ENCODE measurements at places on chromosomes 7 and 10.

DNA sequence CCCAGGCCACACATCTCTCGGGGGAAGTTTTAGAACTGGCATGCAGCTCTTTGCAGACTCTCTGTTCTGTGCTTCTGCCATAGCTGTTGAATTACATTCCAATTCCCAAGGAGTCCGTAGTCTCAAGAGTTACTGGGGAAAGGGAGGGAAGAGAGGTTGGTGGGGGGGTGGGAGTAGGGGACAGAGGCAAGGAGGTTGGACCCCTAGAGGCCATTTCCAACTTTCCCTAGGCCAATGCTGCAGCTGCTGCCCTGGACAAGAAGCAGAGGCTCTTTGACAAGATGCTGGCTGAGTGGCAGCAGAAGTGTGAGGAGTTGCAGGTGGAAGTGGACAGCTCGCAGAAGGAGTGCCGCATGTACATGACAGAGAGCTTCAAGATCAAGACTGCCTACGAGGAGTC, 23.8 kb downstream of the MYH16 start:
- no peak for DNase-seq

DNA sequence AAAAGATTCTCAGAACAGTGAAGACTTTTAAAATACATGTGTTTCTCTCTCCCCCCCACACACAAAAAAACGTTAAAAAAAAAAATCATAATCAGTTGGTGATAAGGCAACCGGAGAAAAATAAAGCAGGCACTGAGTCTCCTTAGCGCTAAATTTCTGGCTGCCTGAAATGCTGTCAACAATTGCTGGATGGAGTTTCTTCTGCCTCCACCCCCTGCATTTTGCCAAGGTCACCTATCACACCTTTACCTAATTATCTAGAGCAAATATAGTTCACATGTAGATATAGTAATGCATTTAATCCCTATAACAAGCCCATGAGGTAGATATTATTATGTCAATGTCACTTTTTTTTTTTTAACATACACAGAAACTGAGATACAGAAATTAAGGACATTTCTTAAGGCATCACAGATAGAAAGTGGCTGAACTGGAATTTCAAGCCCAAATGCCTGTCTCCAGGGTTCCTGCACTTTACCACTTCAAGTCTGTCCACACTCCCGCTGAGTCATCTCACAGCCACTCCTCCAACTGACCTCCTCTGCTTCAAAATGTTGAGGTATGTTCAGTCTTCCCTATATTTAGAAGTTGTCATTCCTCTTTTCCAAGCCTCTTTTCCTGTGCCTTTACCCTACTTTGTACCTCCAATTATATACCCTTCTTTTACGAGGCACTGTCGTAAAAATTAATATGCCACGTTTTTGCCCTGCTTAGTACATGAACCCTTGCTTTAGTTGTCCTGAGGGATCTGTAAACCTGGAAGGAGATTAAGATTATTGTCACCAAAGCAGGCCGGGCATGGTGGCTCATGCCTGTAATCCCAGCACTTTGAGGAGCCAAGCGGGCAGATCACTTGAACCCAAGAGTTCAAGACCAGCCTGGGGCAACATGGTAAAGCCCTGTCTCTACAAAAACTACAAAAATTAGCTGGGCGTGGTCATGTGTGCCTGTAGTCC, 72.8 kb upstream of the MPP7 start:
- DNase-seq: no peak

GRCh38 chr10:76352300-76352699, 920.9 kb downstream of the LRMDA start:
- DNase-seq: no peak

GRCh38 chr7:20030417-20030816, 186.8 kb downstream of the MACC1 start:
- no peak for DNase-seq

DNA sequence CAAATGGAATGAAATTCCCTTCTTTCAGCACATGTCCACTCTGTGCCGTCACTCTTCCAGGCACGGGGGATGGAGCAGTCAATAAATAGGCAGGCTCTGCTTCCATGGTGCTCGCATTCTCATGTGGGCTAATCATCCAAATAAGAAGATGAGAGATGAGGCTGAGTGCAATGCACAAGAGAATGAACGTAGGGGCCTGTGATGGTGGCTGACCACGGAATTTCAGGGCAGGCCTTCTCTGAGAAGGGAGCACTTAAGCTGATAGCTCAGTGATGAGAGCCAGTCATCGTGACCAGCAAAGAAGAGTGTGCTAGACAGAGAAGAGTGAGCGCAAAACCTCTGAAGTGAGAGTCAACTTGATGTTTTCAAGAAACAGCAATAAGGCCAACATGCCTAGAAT, 47.9 kb downstream of the TAF3 start:
- DNase-seq: no peak

DNA sequence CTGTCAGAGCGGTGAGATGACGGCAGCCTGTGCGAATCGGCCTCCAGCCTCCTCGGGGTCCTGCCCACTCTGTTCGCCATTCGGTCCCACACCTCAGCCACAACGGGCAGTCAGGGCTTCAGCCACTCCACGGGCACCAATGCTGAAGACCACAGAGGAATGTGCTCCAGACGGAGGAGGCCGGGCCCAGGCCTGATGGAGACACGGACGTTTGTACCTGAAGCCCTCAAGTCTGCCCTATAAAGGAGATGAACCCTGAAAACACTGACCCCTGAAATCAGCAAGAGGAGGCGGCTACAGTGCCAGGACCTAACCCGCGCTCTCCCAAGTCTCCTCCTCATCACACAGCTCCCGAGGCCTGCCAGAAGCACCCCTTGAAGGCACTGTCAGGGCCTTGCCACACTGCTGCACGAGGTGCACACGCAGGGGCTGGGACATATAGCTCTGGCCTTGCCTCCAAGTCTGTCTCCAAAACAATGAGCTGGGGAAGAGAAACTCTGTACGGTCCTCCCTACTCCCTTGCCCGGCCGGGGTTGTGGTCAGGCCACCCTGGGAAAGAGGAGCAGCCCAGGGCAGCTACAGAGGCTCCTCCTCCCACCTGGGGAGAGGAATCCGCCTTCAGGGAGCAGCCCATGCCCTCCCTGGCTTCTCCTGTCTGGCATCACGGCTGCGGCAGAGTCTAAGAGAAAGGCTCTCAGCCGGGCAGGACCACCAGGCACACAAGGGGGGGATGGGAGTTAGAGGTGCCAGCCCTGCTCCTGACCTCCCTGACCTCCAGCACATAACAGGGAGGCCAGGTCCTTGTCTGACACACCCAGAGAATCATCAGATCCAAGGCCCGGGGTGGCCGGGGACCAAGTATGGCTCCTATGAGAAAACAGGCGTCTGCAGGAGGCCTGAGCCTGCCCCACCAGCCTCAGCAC, 310.1 kb downstream of the PTPRN2 start:
- no peak for DNase-seq

DNA sequence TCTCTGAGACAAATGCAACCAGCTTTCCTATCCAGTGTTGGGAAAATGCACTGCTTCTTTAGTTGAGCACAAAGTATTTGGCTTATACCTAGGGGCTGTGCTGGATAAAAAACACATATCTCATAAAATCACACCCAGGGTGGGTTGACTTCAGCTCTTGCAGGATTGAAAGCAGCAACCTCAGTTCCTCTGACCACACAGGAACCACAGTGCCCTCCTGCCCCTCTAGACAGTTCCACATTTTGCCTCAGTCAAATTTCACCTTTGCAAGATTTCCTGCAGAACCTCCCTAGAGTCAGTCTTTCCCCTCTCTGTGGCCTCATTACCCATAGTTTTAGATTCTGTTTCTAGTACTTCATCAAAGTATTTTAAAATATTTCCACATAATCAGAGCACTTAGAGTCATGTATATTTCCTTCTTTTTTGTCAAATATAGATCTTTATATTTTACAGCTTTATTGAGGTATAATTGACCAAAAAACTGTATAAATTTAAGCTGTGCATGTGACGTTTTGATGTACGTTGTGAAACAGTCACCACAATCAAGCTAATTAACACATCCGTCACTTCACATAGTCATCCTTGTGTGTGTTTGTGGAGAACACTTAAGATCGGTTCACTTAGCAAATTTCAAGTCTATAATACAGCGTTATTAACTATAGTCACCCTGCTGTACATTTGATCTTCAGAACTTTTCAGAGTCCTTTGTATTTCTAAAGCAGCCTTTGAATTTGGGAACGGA, 37.0 kb upstream of the EGR2 start:
- peak; percentile 37 for DNase-seq

DNA sequence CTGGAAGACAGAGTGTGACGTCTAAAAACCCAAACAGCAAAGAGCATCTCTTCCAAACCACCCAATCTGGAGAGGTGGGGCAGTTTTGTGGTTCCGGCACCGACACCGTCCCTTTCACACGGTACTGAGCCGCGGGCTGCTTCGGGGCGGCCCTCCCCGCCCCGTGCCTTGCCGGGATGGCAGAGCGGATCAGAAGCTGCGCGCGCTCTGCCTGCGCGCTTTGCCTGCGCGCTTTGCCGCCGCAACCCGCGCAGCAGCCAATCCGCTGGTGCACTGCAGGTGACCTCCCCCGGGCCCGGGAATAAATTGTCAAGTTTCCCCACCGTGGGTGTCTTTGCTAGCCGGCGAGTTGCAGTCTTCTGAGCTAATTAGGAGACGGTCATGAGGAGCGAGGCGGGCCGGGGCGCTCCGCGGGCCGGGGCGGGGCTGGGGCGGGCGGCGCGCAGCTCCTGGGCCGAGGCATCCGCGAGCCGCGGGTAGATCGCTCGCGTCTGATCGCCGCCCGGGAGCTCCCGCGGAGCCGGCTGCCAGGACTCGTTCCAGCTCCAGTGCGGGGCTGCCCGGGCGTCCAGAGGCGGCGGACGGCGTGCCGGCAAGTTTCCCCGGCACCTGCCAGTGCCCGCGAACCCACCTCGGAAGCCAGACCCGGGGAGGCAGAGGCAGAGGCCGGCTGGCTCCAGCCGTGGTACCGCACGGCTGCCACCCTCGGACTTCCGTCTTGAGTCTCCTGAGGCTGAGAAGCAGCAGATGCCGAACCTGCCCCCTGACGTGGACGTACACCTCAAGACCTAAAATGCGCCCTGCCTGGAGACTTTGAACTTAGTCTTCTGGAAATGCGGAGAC, 536.0 kb upstream of the GALNT17 start:
- DNase-seq: no peak

DNA sequence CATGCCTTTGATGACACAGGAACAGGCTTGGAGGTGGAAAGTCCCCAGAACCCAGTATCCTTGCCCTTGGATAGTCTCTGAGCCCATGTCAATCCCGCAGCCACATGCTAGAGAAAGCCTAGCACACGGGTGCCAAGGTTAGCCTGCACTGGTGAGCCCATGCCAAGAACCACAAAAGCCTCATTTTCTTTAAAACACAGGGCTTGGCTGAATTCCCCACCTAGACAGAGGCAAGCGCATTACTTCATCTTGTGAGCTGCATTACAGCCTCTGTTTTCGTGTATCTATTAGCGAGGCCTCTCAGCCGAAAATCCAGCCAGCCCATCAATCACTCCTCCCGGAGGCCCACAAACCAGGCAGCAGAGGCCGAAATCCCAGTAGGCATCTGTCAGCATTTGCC, 314.9 kb upstream of the AUTS2 start:
- no peak for DNase-seq

DNA sequence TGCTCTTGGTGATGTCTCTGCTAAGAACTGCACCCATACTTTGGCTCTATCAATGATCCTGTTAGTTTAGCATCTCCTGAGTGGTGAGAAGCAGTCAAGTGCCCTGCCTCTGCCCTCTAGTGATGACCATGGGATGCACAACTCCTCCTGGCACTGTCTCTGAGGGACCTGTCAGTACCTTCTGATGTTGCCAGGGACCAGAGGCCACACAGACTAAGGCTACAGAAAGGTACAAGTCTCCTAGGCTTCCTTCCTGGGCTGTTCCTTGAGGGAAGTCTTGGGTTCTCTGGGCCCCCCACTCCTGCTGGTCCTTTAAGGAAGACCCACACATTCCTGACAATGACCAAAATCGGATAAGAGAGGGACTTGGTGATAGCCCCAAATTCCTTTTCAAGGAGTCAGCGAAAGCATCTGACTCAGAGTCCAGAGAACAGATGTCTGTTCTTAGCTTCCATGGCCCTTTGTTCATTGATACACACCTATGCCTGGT, 15.3 kb downstream of the NKX2-3 start:
- no peak for DNase-seq

- DNase-seq: no peak
Observed at GRCh38 chr10:36349445-36350078, 707.5 kb upstream of the FZD8 start.

- no peak for DNase-seq
Observed at GRCh38 chr10:93757136-93757535, 600 bp upstream of the LGI1 start.

DNA sequence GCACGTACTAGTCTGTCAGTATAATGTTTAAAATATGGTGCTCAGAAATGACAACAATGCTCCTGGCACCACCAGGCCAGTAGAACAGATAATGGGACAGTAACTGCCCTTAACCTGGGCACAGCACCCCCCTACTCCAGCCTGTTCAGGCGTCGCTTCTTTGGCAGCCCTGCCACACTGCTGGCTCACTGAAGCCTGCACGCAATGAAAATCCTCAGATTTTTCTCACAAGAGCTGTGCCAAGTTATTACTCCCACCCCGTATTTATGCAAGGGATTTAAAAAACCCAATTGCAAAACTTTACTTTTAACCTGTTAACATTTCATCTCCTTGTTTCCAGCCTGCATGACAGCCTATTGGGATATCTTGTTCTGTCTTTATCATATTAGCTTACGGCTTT, 56.6 kb upstream of the LAMB1 start:
- DNase-seq: no peak

DNA sequence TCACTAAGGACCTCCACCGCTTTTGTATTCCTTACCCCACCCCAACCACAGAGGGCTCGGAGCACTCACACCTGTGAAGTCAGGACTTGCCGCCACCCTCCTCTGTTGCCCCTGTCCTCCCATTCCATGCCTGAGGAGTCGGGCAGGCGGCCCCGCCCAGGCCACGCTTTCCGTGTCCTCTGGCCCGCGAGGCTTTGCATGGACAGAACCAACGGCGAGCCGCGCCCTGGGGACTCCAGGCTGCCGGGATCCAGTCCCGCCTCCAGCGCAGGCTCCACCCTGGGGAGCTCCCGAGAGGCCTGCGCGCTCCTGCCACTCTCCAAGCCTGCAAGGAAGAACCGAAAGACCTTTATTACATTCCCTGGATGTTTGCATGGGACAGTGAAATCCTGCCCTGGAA, 366.4 kb upstream of the POM121L12 start:
- no peak for DNase-seq
